ENCODE measurements at places on chromosomes 13 and 19.

DNA sequence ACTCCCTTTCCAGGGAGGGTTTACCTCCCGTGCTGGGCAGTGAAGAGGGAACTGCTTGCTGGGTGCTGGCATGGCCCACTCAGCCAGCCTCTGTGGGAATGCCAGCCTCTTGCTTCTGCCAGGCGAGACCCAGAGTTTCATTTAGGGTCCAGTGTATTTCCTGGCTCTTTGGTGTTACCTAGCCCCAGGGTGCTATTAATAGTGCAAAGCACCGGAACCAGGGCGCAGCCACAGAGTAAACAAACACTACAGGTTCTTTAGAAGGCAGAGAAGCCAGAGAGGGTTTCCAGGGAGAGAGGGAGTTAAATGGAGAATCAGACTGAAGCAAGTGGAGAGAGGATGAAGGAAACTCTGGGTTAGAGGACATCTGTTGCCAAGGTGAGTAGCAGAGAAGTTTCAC is 74.9 kb upstream of the SPATA13 start:
- DNase-seq = no peak
- H3K4me1 ChIP-seq = peaks cover 22% of the 10 kb centered on the region
- no peaks in the 10 kb centered on the region for H3K36me3 ChIP-seq
- no peak overlapping the region for H3K4me3 ChIP-seq
- no peak overlapping the region for H3K27ac ChIP-seq

DNA sequence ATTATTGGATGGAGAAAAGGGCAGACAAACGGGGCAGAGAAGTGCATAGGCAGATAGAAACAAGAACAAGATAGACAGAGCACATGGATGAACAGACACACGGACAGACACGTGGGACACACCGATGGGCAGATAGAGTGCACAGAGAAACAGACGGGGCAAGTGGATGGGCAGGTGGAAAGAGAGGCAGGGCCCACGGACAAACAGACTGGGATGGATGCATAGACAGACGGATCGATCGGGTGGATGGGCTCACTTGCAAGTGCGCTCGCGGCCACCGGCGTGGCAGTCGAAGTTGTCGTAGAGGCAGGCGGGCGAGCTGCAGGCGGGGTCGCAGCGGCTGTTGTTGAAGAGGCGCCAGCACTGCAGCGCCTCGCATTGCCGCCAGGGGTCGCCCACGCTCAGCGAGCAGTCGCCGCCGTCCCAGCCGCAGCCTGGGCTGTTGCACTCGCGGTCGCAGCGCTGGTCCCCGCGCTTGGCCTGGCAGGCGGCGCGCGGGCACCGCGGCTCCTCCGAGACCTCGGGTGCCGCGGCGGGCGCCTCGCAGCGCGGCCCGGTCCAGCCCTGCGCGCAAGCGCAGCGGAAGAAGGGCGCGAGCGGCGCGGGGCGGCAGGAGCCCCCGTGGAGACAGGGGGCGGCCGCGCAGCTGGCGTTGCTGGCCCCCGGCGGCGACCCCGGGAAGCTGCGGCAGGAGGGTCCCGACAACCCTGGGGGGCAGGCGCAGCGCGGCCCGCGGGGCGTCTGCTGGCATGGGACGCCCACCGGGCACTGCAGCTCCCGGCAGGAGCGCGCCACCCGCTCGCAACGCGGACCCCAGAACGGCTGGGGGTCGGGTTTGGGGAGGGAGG is 23.3 kb downstream of the NOTCH3 start:
- H3K4me3 ChIP-seq = peak overlapping the region; percentile 55
- peak; percentile 82 for DNase-seq

DNA sequence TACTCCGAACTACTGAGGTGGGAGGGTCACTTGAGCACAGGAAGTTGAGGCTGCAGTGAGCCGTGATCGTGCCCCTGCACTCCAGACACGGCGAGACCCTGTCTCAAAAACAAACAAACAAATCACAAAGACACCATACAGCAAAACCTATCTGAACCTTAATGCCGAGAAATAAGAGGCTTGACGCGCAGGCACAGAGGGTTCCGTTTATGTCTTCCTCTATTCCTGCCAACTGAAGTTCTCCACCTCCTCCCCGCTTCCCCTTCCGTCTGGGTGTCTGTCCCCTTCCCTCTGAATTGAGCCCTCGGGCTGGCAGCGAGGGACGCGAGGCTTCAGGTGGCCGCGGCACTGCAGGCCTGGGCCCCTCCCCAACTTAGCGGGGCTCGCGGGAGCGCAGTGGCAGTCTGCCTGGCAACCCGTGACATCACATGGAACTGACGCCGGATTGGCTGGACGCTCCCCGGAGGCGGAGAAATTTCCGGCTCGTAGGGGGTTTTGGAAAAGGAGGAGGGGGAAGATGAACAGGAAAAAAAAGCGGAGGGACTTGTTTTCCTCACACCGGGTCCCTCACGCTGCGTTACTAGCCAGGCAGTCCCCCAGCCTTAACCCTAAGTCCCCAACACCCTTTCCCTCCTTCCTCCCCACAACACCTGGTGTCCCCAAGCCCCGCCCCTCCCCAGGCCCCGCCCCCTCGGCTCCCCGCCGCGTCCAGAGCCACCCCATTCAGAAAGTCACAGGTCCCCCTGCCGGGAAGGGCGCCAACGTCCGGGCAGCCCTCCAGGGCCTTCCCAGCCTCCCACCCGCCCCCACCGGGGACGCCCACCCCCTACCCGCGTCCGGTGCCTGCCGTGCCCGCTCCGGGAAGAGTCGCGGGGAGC is 1.1 kb upstream of the MYBPC2 start:
- DNase-seq = peak; percentile 84
- H3K4me3 ChIP-seq = peak overlapping the region; percentile 78
- H3K27me3 ChIP-seq = peaks cover 74% of the 10 kb centered on the region
- peak overlapping the region; percentile 58 for H3K27ac ChIP-seq

GRCh38 chr13:53045189-53045588 is 16.6 kb downstream of the OLFM4 start:
- H3K4me1 ChIP-seq = no peaks in the 10 kb centered on the region
- H3K27me3 ChIP-seq = no peaks in the 10 kb centered on the region
- H3K36me3 ChIP-seq = no peaks in the 10 kb centered on the region
- peak overlapping the region; percentile 49 for H3K4me3 ChIP-seq
- no peak for DNase-seq
- H3K27ac ChIP-seq = peak overlapping the region; percentile 47

DNA sequence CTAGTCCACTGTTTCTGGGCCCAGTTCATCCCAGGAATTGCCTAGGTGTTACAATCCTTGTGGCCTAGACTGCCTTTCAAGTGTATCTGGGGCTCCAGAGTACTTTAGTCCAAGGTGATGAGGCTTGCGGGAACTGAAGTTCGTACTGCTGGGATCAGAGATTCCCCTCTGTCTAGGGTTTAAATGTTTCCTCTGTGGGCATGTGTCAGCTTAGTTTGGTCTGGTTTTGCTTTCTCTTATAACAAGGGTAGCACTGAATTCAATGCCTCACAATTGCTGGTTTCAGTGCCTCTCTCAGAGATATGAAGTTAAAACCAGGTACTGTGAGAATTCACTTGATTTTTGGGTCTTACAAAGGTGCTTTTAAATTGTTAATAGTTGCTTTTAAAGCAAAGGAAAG is 30.8 kb downstream of the RGCC start:
- no peak overlapping the region for H3K4me3 ChIP-seq
- H3K36me3 ChIP-seq = no peaks in the 10 kb centered on the region
- no peaks in the 10 kb centered on the region for H3K27me3 ChIP-seq
- H3K27ac ChIP-seq = no peak overlapping the region
- peaks cover 11% of the 10 kb centered on the region for H3K4me1 ChIP-seq
- DNase-seq = no peak

DNA sequence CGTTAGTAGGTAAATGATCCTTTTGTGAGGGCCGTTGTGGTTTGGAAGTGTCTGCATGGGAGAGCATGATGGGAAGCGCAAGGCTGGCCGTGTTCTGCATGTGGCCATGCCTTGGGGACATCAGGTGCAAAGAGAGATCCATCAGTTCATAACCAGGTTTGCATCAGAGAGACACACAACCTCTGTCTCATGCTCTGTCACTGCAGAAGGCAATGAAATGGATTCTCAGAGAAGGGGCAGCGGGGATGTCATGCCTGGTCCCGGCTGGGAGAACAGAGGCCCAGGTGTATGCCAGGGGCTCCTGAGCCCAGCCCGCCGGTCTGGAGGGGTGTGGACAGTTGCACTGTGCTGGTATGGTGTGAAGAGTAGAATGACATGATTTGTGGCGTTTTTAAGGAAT is 60.2 kb downstream of the GGACT start:
- no peaks in the 10 kb centered on the region for H3K27me3 ChIP-seq
- peaks cover 45% of the 10 kb centered on the region for H3K36me3 ChIP-seq
- H3K4me1 ChIP-seq = no peaks in the 10 kb centered on the region
- H3K4me3 ChIP-seq = no peak overlapping the region
- no peak for DNase-seq
- H3K27ac ChIP-seq = no peak overlapping the region

GRCh38 chr19:14086098-14086497 is 515 bp upstream of the C19orf67 start:
- H3K27ac ChIP-seq = no peak overlapping the region
- no peak overlapping the region for H3K4me3 ChIP-seq
- no peak for DNase-seq
- no peaks in the 10 kb centered on the region for H3K27me3 ChIP-seq
- peaks cover 31% of the 10 kb centered on the region for H3K4me1 ChIP-seq

DNA sequence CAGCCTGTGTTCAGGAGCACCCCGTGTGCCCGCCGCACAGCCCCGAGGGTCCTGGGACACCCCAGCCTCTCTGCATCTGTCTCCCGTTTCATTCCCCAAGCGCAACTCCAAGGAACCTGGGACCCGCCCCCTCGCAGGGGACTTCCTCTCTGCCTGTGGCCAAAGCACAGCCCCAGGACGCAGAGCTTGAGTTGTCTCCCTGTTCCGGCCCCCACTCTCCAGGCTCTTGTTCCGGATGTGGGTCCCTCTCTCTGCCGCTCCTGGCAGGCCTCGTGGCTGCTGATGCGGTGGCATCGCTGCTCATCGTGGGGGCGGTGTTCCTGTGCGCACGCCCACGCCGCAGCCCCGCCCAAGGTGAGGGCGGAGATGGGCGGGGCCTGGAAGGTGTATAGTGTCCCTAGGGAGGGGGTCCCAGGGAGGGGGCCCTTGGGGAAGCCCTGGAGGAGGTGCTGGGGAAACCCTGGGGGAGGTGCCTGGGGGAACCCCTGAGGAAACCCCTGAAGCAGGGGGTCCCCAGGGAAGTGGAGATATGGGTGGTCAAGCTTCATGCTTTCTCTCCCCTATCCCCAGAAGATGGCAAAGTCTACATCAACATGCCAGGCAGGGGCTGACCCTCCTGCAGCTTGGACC is 1.3 kb downstream of the HCST start:
- peaks cover 21% of the 10 kb centered on the region for H3K4me1 ChIP-seq
- H3K36me3 ChIP-seq = no peaks in the 10 kb centered on the region
- peak overlapping the region; percentile 19 for H3K4me3 ChIP-seq
- peaks cover 3% of the 10 kb centered on the region for H3K27me3 ChIP-seq
- peak overlapping the region; percentile 77 for H3K27ac ChIP-seq

GRCh38 chr13:74443631-74444030 is 309.4 kb upstream of the KLF12 start:
- no peaks in the 10 kb centered on the region for H3K27me3 ChIP-seq
- H3K27ac ChIP-seq = no peak overlapping the region
- no peaks in the 10 kb centered on the region for H3K36me3 ChIP-seq
- H3K4me1 ChIP-seq = peaks cover 5% of the 10 kb centered on the region

- no peaks in the 10 kb centered on the region for H3K27me3 ChIP-seq
- DNase-seq = no peak
- no peaks in the 10 kb centered on the region for H3K4me1 ChIP-seq
- H3K4me3 ChIP-seq = no peak overlapping the region
Observed at GRCh38 chr13:59236309-59236919, 927.3 kb downstream of the DIAPH3 start.

GRCh38 chr13:33554919-33555791 is 262.8 kb upstream of the RFC3 start:
- DNase-seq = no peak
- H3K4me3 ChIP-seq = no peak overlapping the region
- peaks cover 21% of the 10 kb centered on the region for H3K4me1 ChIP-seq
- peak overlapping the region; percentile 53 for H3K27ac ChIP-seq

GRCh38 chr19:35119578-35120155 is 4.0 kb downstream of the FXYD3 start:
- no peaks in the 10 kb centered on the region for H3K27me3 ChIP-seq
- H3K4me1 ChIP-seq = peaks cover 28% of the 10 kb centered on the region
- DNase-seq = no peak
- no peak overlapping the region for H3K4me3 ChIP-seq
- H3K36me3 ChIP-seq = no peaks in the 10 kb centered on the region
- no peak overlapping the region for H3K27ac ChIP-seq

DNA sequence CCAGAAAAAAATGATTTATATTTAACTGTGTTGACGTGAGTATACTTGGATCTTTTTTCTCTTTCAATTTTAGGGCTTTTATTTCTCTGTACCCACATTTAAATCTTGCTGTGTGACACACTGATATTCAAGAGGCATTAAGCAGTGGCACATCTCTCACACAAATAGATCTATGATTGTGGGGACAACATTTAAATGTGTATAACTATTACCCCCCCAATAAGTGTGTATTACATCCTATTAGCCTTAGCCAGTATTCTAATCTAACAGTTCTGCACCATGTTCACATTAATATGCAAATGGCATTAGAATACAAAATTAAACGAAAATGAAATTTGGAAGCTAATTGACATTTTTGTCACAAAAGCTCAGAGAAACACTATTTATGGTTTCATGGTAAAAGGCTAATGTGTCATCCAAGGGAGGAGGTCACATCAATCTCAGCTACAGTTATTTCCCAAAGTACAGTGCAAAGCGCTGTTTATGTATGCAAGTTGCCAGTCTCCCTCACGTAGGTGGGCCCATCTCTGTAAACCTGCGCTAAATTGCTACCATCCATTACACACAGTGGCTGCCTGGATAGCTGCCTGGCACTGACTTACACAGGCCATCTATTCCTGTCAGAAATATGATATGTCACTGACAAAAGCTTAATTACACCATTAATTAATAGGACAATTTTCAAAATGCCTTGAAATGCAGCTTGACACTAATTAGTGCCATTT is 984.7 kb upstream of the PCDH9 start:
- H3K27ac ChIP-seq = no peak overlapping the region
- H3K36me3 ChIP-seq = no peaks in the 10 kb centered on the region
- H3K4me1 ChIP-seq = no peaks in the 10 kb centered on the region
- H3K27me3 ChIP-seq = no peaks in the 10 kb centered on the region
- no peak for DNase-seq

GRCh38 chr19:4087787-4088679 is 21.3 kb upstream of the ZBTB7A start:
- no peaks in the 10 kb centered on the region for H3K27me3 ChIP-seq
- H3K4me3 ChIP-seq = no peak overlapping the region
- H3K27ac ChIP-seq = no peak overlapping the region
- no peak for DNase-seq
- H3K36me3 ChIP-seq = peaks cover 38% of the 10 kb centered on the region

GRCh38 chr19:1213391-1214286 is 8.1 kb downstream of the STK11 start:
- peak overlapping the region; percentile 48 for H3K4me3 ChIP-seq
- H3K36me3 ChIP-seq = peaks cover 19% of the 10 kb centered on the region
- peaks cover 100% of the 10 kb centered on the region for H3K4me1 ChIP-seq
- peak overlapping the region; percentile 94 for H3K27ac ChIP-seq
- H3K27me3 ChIP-seq = no peaks in the 10 kb centered on the region

- no peaks in the 10 kb centered on the region for H3K36me3 ChIP-seq
- H3K27me3 ChIP-seq = no peaks in the 10 kb centered on the region
- H3K4me3 ChIP-seq = no peak overlapping the region
- H3K27ac ChIP-seq = no peak overlapping the region
Observed at GRCh38 chr19:18551631-18552030, 6.0 kb upstream of the KXD1 start.

GRCh38 chr19:18589380-18590272 is 1.0 kb downstream of the REX1BD start:
- H3K4me1 ChIP-seq = peaks cover 43% of the 10 kb centered on the region
- peak overlapping the region; percentile 97 for H3K27ac ChIP-seq
- H3K27me3 ChIP-seq = no peaks in the 10 kb centered on the region
- peaks cover 12% of the 10 kb centered on the region for H3K36me3 ChIP-seq

- peaks cover 80% of the 10 kb centered on the region for H3K36me3 ChIP-seq
- H3K27ac ChIP-seq = no peak overlapping the region
- H3K27me3 ChIP-seq = no peaks in the 10 kb centered on the region
- no peak overlapping the region for H3K4me3 ChIP-seq
- H3K4me1 ChIP-seq = no peaks in the 10 kb centered on the region
- no peak for DNase-seq
Observed at GRCh38 chr13:47962237-47962636, 38.8 kb downstream of the SUCLA2 start.

Measured in left ventricle myocardium inferior (tissue), 1 donor.